ENCODE measurements at places on chromosomes 12 and 14.

DNA sequence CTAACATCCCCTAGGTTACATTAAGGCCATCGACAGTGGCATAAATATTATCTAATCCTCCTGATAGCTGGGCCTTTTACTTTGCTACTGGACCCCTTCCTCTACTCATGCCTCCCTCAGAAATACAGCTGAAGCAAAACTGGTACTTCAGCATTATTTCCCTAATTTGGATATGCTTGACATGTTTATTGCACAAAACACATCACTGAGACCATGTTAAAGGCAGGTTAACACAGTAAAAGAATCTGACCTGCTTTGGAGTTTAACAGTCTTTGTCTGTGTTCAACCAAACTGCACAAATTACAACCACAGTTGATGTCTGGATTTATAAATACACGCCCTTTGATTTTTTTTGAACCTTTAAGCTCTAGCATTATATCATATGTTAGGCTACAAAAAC lies 156.6 kb downstream of the FOXA1 start:
- no peak for DNase-seq

DNA sequence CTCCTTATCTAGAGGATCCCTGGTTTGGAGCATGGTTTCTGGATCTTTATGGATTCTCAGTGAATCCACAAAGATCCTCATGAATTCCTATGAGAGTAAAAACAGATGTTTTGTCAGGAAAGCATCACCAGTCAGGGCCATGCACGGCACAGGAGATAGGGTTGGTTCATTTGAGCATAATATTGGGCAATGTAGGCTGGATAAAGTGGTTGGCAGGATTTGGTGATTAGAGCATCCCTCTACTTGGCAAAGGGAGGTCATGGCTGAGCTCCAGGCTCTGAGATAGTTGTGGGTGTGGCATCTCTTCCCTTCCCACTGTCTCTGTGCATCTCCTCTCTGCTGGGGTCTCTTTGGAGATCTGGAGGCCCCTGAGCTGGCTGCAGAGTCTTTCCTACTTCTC lies 149.8 kb downstream of the DACT1 start:
- no peak for DNase-seq

DNA sequence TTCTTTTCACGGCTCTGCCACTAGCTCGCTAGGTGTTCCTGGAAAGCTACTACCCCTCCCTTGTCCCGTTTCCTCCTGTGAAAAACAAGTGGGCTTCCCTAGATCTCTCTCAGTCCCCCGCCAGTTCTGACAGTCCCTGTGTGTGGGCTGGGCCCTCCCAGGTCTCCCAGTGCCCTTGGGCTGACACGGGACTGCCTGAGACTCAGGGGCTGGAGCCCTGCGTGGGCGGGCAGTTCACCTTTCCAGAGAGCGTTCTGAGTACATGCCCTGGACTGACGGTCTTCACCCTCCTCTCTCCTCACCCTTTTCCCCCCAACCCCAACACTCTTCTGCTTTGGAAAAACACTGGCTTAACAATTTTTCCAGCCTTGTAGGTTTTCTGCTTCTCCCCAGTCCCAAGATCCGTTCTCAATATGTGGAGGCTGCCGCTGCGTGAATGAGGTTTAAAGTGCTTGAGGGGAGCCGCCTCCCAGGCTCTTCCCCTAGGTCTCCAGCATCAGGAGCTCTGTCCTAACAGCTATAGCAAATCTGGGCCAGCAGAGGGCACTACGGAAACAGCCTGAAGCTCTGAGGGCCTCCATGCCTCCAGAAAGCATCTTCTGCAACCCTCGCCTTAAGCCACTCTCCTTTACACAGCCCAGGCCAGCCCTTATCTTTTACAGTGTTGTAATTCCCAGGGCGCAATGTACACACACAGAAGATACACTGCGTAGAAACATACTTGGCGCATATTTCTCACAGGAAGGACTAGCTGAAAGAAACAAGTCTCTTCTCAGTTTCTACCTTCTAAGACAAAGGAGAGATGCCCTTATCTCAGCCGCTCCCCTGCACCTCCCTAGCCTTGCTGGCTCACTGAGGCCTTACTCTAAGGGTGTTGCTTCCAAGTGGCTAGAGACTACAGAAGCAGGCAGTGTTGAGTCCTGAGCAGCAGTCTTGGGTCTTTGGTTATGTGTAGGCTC lies 10.4 kb upstream of the DCD start:
- peak; percentile 3 for DNase-seq

DNA sequence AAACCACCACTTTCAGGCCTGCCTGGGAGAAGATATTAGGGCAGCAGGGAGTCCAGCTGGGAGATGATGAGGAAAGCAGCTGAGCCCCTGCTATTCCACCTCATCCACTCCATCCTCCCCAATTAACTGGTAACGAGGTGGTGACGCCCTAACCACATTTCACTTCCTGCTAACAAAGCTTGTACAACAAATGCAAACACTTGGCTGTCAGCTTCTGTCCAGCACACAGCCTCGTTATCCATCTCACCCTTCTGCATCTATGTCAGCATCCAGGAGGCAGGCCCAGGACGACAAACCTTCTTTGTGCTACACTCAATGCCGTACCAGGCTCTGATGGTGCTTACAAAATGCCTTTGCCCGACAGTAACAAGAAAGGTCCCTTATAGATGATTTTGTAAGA lies 225.4 kb downstream of the APAF1 start:
- DNase-seq = no peak

- DNase-seq = no peak
Measured at GRCh38 chr12:97211416-97211930, 251.1 kb upstream of the RMST start.

- DNase-seq = no peak
Measured at GRCh38 chr12:131164096-131164872, 210.6 kb downstream of the ADGRD1 start.

GRCh38 chr12:29519585-29520182 lies 22.2 kb upstream of the OVCH1 start:
- DNase-seq = peak; percentile 28

DNA sequence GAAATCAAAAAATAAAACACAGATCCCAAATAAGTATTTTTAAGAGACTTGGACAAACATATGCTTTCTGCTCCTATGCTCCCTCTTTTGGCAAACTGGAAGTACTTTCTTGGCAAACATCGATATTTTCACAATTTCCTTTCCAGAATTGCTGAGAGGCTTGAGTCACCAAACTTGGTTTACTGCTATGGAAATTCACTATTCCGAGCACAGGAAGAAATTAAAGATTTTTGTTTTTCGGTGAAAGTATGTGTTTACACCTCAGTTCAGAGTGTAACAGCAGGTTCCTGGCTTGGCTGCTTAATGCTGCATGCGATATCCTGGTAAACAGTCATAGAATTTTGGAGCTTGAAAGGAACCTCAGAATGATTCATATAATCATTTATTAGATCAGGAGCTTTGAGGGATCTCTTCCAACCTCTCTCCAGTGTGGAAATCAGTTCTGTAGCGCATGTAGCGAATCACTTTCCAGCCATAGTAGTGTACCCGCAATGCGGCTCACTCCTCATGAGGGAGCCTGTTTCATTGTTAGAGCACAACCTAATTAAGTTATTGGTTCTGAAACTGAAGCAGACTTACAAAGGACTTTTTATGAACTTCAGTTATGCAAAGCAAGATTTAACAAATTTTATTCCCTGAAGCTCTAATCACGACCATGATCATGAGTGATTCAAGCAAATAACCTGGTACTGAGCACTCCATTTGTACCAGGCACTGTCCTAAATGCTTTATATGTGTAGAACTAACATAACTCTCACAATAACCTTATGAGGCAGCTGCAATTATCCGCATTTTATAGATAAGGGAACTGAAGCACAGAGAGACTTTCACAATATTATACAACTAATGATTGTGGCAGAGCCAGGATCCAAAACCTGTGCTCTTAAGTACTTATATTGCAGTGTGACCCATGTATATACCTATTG lies 56.4 kb upstream of the ATP2A2 start:
- no peak for DNase-seq

DNA sequence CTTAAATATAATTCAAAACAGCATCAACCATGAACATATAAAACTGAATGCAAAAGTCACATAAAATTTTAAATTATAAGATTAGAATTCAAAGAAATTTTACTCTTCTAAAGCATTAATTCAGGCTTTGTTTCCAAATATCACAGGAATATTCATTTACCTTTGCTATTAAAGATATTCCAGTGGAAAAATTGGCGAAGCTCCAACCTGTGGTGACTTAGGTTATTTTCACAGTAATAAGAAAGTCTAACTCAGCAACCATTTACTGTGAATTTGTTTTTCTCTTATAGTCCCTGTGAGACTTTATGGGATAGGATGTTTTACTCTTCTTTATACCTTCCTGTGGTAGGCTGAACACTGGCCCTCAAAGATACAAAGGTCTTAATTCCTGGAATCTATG lies 3.2 kb downstream of the WDR89 start:
- DNase-seq = no peak

GRCh38 chr12:108369736-108370396 lies 30.8 kb upstream of the CMKLR1 start:
- no peak for DNase-seq

- DNase-seq = no peak
Measured at GRCh38 chr12:79690142-79690637, 574 bp downstream of the PAWR start.

DNA sequence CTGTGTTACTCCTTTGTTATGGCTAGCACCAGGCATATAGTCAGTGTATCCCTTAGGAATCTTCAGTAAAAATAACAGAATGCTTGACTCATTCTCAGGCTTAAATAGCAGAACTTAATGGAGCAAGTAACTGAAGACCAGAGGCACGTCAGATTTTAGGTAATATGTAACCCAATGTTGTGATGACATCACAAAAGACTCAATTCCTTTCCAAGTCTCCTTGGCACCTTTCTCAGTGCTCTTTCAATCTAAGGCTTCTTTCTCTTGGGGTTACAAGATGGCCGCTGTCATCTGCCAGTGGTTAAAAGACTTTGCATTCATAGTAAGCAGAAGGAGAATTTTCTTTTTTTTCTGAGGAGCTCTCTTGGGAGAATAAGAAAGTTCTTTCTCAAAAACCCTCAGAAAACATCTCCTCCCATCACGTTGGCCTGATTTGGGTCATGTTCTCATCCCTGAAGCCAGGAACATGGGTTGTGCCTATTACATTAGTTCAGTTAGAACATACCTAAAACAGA lies 33.4 kb upstream of the DCN start:
- no peak for DNase-seq

DNA sequence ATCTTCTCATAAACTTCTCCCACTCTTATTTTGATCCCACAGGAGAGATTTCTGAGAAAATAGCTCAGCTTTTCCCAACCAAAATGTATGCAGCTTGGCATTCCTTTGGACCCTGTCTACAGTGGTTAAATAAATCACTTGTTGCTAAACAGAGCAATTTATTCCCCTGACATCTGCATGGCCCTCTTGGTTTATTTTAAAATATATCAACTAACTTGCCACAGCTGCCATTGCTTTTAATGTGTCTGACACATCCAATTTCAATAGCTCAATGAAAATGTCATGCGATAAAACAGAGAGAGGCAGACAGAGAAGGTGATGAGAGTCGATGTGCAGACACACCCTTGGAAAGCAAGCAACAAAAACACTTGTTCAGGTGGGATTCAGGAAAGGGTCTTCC lies 128.3 kb downstream of the SSPN start:
- no peak for DNase-seq

- no peak for DNase-seq
Measured at GRCh38 chr12:3987571-3987970, 114.4 kb upstream of the PARP11 start.

DNA sequence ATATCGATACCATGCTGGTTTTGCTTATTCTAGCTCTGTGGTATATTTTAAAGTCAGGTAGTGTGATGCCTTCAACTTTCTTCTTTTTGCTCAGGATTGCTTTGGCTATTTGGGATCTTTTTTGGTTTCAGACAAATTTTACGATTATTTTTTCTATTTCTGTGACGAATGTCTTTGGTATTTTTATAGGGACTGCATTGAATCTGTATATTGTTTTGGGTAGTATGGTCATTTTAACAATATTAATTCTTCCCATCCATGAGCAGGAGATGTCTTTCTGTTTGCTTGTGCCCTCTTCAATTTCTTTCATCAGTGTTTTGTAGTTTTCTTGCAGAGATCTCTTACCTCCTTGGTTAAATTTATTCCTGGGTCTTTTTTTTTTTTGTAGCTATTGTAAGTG lies 10.8 kb upstream of the SLC4A8 start:
- DNase-seq = no peak

DNA sequence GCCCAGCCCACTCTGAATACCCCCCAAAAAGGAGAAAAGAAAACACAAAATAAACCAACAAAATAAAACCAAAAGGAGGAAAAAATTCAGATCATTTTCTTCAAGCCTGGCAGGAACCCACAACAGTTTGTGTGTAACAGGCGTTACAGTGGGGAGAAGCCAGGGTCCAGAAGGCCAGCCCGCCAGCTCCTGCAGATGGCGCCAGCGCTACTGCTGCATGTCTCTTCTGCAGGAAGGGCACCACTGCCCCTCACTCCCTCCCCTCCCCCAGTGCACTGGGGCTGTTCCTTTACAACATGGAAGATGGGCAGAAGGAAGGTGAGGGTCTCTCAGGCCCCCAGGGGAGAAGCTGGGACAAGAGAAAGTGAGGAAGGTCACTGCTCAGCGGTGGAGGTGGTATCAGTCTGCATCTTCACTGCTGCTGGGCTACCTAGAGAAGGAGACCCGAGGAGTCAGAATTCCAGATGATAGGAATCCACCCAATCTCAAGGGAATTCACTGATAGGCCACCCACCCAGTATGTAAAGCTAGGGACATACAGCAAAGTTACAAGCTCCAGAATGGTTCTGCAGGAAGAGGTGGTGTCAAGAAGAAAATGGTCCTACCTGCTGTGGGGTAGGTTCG lies 2.3 kb upstream of the NOP2 start:
- no peak for DNase-seq

- DNase-seq = no peak
Measured at GRCh38 chr12:96136161-96136560, 58.0 kb upstream of the ELK3 start.

- no peak for DNase-seq
Measured at GRCh38 chr12:49325606-49326005, 2.6 kb downstream of the TROAP start.

GRCh38 chr14:79734151-79734550 lies 477.2 kb downstream of the DIO2 start:
- no peak for DNase-seq

- DNase-seq = no peak
Measured at GRCh38 chr12:113201187-113202177, 16.0 kb downstream of the RITA1 start.

GRCh38 chr12:613996-614395 lies 49.2 kb downstream of the NINJ2 start:
- DNase-seq = no peak

GRCh38 chr12:65685514-65685913 lies 138.8 kb upstream of the HMGA2 start:
- no peak for DNase-seq

All from stimulated activated naive CD4-positive, alpha-beta T cell (primary cell).